ENCODE measurements at places on chromosomes 2 and 18.

- no peak for DNase-seq
These were observed 60.3 kb downstream of the RFTN2 start for GRCh38 chr2:197615016-197615652.

- DNase-seq: peak; percentile 65
These were observed 780 bp downstream of the HTRA2 start for GRCh38 chr2:74530239-74531187.

DNA sequence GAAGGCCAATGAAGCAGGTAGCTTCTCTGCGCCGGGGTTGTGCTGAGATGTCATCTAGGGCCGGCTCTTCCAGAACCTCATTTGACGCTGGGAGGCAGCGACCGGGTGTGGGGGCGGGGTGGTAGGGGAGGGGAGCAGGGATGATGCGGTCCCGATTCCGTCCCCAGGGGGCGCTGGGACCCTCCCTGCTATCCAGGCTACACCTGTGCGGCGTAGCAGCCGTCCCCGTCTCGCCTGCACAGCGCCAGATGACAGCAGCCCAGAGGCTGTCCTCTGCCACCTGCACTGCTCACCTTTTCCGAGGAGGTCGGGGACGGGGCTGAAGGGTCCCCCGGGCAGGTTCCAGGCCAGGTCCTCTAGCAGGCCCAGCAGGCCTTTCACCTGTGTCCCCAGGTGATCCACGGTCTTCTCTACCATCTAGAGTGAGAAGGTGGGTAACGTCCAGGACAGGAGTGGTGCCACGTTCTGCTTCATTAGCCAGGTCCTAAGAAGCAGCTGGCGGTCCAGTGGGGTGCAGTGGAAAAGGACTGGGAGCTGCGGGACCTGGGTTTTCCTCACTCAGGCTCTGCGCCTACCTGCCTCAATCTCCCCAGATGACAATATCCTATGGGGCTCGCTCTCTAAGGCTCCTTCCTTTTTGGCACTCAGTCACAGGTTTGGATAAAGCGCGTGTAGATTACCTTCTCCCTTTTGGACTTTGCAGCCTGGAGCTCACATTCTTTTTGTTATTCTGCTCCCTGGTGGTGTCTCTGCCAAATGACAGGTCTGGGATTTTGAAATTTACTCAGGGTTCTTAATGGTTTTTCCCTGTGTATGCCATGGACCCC is 56.0 kb upstream of the RAB6C start:
- DNase-seq: peak; percentile 26

DNA sequence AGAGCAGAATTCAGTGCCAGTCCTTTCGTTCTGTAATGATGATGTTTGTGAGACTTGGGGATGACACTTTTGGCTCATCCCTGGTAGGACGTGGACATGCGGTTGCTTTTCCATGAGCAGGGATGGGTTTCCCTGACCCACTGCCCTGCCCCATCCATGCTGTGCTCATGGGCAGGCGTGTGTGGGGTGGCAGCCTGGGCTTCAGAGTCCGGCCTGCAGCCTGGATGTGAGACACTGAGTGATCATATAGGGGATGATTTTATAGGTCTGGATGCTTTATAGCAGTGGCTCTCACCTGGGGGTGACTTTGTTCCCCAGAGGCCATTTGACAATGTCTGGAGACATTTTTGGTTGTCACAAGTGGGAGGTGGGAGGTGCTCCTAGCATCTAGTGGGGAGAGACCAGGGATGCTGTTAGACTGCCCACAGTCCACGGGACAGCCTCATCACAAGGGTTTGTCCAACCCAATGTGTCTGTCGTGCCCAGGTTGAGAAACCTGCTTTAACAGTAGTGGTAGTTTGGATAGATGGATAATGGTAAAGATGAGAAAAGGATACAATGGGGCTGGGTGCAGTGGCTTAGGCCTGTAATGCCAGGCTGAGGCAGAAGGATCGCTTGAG is 38.9 kb downstream of the LDLRAD4 start:
- no peak for DNase-seq

GRCh38 chr18:33669589-33669988 is 91.6 kb downstream of the ASXL3 start:
- DNase-seq: no peak

- DNase-seq: no peak
These were observed 103.2 kb downstream of the LRATD1 start for GRCh38 chr2:14735696-14736095.

DNA sequence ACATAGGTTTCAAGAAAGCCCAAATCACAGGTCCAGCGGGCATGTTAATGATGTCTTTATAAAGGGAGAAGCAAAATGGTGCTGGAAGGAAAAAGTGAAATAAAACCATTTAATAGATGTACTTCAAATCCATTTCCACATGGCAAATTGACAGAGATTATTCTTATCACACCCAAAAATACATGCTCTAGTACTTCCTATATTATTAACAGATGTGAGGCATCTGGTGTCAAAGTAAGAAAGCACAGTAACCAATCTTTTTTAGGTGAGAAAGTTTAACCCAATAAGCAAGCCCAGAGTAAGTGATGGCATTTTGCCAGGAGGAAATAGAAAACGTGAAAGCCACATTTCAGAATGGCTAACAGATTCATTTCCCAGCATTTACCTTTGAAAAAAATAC is 128.0 kb downstream of the ABCA12 start:
- no peak for DNase-seq

- no peak for DNase-seq
These were observed 32.5 kb downstream of the PRKRA start for GRCh38 chr2:178418426-178418825.

All from EL (cell line).